Fibroblast of villous mesenchyme (primary cell): ENCODE measurements at places on chromosomes 4 and X. TPM values are rescaled to one million over a fixed set of nuclear protein-coding genes. Genes with fewer than 3 reads are reported as not detected.

The STARD8 gene
- 0.97 and 2.6 TPM in 2 replicates for total RNA-seq

DNA sequence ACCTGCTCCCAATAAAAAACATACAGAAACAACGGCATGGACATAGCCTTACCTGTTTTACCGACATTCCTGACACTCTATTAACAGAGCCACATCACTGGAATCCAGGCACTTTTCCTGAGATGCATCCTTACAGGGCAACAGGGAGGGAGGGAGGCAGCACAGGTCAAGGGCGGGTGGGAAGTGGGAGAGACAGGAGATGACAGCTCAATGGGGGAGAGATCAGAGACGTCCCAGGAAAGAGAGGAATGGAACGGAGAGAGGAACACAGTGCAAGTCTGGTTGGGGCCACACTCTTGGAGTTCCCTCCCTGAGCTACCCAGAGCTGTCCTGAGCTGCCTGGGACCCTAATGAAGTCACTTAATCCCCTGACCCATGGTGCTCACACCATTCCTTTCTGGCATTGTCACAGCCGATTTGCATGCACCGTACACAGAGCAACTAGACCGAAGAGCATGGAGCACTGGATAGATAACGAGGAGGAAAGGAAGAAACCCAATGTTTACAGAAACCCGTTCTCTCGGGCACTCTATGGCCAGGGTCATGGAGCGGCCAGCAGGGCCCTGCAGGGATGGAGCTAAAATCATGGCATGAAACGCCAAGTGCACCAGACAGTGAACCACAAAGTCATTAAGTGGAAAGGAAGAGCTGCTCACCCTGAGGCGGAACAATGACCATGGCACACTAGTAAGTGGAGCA, 93.1 kb downstream of the NSUN7 start:
- DNase-seq: no peak

- no peak for DNase-seq
Measured at GRCh38 chr4:129623233-129623875, 527.4 kb downstream of the C4orf33 start.

- DNase-seq: peak; percentile 23
Measured at GRCh38 chr4:13627178-13627605, 333 bp downstream of the BOD1L1 start.

- peak; percentile 63 for DNase-seq
Measured at GRCh38 chr4:138961664-138962063, 53.9 kb upstream of the NOCT start.

DNA sequence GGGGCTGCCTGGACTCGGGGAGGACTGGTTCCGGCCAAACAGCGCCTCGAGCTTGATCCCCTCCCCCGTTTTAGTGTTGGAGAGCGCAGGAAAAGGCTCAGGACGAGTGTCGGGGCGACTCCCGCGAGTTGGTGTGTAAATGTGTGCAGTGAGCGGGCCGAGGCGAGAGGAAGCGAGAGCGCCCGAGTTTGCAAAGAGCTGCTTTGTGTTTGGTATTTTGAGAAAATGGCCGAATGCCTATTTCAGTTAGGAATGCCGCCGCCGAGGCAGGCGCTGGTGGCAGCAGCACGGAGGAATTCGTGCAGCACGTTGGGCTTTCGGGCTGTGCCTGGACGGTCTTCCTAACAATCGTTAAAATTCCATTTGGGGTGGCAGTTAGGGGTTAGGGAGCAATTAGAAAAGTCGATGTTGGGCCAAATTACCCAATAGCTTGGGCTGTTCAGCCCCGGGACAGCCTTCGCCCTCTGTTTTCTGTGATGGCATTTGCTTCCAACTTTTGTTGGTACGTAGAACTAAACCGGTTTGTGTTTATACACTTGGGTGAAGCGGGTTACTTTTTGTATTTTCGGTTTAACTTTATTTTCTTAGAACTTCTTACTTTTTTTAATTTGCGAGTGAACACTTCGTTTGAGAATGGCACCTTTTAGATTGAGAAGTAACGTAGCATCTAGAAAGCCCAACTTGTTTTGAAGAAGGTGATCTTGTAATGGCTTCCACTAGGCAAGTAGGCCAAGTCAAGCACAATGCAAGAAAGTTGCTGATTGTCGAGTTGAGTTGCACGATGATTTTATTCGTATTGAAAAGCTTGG, 1.6 kb downstream of the REST start:
- DNase-seq: peak; percentile 65

DNA sequence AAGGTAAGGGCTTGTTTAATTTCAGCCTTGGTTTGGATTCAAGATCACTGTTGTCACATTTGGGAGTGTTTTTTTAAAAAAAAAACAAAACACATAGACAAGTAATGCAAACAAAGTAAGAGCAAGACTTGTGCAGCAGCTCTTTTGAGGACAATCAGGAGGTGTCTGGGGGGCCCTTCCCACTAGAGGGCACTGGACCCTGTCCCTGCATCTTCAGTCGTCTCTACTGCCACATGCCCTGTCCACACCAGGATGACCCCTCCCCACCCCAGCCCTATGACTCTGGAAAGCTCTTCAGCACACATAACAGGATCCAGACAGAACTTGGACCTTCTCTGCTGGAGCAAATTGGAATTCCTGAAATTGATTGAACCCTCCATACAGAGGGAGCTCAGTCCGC, 71.0 kb downstream of the USP46 start:
- peak; percentile 50 for DNase-seq

DNA sequence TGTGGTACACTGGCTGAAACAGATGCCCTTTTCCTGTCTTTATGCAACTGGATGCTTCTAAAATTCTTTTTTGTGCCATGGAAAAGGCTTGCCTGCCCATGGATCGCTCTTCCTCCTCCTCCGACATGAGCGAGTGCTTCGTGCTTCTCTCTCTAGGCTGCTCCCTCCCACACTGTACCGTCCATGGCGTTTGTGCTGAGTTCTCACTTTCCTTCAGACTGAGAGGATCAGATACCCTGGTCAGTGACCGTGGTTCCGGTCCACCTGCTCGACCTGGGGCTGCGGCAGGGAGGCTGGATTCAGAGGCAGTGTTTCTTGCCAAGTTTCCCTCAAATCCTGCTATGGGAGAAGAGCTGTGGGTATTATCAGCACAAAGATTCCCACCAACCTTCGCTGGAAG, 10.2 kb upstream of the CLDN24 start:
- DNase-seq: no peak

The SLC9B1 gene
- 0.43 and 0.64 TPM in 2 replicates for total RNA-seq

GRCh38 chr4:178955614-178956013, 1513.4 kb upstream of the AGA start:
- no peak for DNase-seq

The TENM3 gene
- 24.2 and 26.4 TPM in 2 replicates for total RNA-seq

GRCh38 chr4:181529537-181529936, 713.7 kb upstream of the TENM3 start:
- no peak for DNase-seq

DNA sequence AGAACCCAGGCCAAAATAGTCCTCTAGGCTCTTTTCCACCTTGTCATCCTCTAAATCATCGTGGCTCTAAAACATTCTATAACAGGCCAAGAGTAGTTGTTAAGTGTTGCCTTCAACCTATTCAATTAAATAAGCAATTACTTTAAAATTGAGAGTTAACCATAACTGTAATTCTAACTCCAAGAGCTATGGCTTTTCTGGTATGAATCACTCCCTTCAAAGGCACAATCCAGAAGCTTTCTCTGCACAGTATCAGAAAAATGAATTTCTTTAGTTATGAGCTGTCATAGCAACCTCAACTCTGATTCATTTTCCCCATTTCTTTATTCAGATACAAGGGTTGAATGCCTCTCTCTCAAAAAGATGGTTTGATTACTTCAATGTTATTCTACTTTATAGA, 21.7 kb downstream of the INPP4B start:
- DNase-seq: no peak

- DNase-seq: no peak
Measured at GRCh38 chr4:131366714-131367113, 1782.4 kb upstream of the PCDH10 start.

The SLC26A1 gene
- under 0.01 and 0.32 TPM in 2 replicates for total RNA-seq

DNA sequence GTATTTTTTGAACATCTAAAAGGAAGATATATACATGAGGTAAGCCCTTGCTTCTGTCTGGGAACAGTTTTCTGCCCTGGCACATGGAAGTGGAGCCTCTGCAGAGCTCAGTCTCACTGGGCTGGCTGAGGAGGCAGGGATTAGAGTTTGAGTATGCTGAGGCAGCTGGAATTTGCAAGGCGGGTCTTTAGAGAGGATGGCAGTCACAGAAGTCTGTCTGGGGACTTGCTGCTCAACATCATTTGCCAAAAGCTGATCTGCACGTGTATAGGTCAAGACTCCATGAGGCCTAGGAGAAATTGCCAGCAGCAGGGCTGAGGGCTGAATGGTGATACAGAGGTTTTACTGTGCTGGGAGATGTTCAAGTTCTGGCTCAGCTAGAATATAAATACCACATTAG, 163.6 kb upstream of the ANK2 start:
- DNase-seq: no peak

The TBC1D8B gene
- 9.0 and 13.8 TPM in 2 replicates for total RNA-seq

DNA sequence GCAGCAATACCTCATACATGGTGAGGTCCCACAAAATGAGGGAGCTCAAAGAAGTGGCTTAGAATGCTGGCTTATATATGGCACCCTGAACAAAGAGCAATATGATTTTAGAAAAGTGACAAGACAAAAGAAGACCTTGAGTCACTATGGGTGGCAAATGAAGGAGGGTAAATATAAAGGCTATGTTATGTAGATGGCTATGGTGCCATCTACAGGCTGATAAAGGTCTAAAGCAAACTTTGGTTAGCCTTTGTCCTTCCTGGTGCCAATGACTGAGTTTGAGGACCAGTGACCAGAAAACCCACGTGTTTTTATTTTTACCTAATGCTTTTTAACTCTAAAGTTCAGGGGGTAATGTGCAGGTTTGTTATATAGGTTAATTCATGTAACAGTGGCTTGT, 151.8 kb downstream of the CCNG2 start:
- peak; percentile 26 for DNase-seq

- peak; percentile 9 for DNase-seq
Measured at GRCh38 chr4:122218762-122219161, 66.6 kb downstream of the BLTP1 start.

DNA sequence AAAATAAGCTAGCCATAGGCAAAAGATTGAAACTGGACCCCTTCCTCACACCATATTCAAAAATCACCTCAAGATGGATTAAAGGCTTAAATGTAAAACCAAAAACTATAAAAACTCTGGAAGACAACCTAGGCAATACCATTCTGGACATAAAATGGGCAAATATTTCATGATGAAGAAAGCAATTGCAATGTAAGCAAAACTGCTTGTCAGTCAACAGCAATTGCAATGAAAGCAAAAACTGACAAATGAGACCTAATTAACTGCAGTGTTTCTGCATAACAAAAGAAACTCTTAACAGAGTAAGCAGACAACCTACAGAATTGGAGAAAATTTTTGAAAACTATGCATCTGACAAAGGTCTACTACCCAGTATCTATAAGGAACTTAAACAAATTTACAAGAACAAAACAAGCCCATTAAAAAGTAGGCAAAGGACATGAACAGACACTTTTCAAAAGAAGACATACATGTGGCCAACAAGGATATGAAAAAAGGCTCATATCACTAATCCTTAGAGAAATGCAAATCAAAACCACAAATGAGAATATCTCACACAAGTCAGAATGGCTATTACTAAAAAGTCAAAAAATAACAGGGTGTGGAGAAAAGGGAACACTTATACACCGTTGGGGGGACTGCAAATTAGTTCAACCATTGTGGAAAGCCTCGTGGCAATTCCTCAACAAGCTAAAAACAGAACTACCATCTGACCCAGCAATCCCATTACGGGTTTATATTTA, 46.7 kb downstream of the CFAP299 start:
- DNase-seq: no peak

The DDIT4L gene
- total RNA-seq: 3.0 and 3.5 TPM in 2 replicates

The FBXO8 gene
- total RNA-seq: 23.2 and 32.8 TPM in 2 replicates
